NCI-H2081 treated with DMSO at 0.1 percent for 48 hours (cell line): ENCODE measurements at places on chromosomes 3 and 15.
A peak's percentile ranks its signal among the peaks of the same experiment; 100 is the strongest.

- DNase-seq = no peak
Observed at GRCh38 chr3:159953325-159954085, 35.1 kb upstream of the IL12A start.

GRCh38 chr3:81531846-81532245, 229.6 kb downstream of the GBE1 start:
- no peak for DNase-seq

DNA sequence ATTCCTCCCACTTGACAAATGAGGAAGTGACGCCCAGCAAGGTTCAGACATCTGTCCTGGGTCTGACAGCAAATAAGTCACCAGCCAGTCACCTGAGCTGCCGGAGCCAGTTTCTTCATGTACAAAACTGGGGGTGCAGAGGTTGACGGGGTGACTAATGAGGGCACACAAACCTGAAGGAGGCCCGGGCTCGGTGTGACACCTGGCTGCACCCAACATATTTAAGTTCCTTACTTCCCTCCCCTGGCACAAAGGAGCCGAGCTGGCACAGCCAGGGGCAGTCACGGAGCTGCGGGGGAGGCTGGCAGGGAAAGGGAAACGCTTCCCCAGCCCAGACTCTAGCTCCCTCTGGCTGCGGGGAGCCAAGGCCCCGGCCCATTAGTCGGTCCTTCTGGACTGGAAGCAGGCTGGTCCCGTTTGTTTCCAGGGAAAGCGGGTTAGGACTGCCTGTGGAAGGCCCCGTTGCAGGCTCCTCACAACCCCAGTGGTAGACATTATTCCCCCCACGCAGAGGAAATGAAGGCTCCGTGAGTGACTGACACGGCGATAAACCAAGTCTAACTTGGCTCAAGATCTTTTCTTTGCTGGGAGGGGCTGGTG, 2.3 kb downstream of the FBXL22 start:
- DNase-seq = peak; percentile 49

- DNase-seq = no peak
Observed at GRCh38 chr3:172679599-172679998, 31.3 kb downstream of the NCEH1 start.

DNA sequence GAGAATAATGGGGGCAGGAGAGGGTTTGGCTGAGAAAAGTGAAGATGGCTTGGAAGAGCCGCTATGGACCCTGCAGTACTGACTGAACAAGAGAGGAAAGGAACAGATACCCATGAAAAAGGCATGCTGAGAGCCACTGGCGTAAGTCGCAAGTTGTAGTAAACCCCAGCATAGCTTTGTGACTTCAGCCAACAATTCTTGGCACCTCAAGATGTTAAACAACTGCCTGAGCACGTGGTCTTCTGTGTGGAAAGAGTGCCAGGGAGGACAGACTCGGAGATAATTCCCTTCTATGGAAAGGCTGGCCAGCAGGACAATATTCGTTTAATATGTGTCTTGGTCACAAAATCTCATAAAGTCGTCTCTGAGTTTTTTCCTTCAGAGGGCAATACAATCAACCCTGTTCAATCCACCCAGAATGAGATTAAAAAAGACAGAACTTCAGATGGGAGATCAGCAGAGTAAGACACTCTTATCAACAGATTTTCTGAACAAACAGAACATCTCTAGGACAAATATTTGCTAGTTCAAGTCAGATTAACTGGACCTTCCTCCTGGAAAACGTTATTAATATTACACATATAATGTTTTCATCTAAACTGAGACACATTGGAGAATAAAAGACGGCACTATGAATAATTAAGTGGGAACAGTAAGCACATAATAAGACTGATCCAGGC, 49.2 kb downstream of the NEK10 start:
- no peak for DNase-seq

- DNase-seq = no peak
Observed at GRCh38 chr3:9179826-9180763, 69.4 kb downstream of the SRGAP3 start.

- peak; percentile 92 for DNase-seq
Observed at GRCh38 chr3:133476971-133477375, 77.1 kb downstream of the BFSP2 start.

GRCh38 chr3:10519236-10519635, 13.8 kb upstream of the ATP2B2 start:
- DNase-seq = no peak

GRCh38 chr3:58568572-58569286, 8.5 kb downstream of the FAM107A start:
- DNase-seq = peak; percentile 3

DNA sequence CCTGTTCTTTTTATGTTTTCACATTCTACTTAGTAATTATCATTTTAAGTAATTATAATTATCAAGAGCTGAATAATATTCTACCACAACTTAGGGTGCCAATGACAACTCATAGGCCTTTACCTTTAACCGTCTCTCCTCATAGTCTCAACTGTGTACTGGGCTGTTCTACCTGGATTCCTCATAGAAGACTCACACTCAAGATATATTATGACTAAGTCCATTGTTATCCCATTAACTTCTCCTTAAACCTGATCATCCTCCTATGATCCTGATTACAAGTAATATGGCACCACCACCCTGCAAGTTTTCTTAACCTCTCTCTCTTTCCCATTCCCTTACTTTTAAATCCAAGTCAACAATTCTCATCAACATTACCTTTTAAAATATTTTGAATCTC, 285.9 kb upstream of the VEPH1 start:
- DNase-seq = no peak

DNA sequence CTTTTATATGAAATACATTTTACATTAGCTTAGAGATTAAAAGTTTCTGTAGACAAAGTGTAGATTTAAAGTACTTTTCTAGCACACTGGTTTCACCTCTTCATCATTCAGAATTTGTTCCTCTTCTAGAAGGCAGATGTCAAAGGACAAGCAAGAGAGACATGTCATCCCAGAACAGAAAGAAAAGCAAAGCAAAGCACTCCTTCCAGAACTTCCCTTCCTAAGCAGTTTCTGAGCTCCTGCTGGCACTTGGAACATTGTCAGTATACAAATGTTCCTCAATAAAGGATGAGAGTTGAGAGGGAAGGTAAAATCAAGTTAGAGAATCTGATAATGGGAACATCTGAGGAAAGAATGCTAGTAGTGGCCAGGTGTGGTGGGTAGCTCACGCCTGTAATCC, 26.2 kb downstream of the TMOD3 start:
- no peak for DNase-seq

GRCh38 chr3:69749461-69749860, 10.2 kb downstream of the MITF start:
- no peak for DNase-seq

- no peak for DNase-seq
Observed at GRCh38 chr3:81910244-81910852, 148.9 kb upstream of the GBE1 start.

GRCh38 chr3:153889905-153890334, 231.3 kb upstream of the ARHGEF26 start:
- no peak for DNase-seq

DNA sequence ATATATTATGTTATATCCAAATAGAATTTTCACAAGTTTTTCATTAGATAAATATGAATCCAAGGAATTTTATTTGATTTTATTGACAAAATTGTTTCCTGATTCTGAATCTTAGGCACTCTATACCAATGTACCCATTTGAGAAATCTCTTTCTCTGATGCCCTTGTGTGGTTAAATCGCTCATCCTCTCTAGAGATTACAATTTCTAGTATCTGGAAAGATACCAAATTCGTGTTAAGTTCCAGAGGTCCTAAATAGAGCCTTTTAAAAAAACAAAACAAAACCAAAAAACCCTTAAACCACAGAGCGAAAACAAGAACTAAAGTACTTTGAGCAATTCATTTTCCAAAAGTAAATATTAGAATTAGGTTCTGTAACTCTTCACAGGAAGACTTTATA, 20.0 kb downstream of the SATB1 start:
- DNase-seq = no peak

GRCh38 chr15:81507831-81508230, 133.8 kb upstream of the TMC3 start:
- DNase-seq = no peak

- no peak for DNase-seq
Observed at GRCh38 chr3:151345859-151346258, 16.5 kb upstream of the P2RY13 start.

DNA sequence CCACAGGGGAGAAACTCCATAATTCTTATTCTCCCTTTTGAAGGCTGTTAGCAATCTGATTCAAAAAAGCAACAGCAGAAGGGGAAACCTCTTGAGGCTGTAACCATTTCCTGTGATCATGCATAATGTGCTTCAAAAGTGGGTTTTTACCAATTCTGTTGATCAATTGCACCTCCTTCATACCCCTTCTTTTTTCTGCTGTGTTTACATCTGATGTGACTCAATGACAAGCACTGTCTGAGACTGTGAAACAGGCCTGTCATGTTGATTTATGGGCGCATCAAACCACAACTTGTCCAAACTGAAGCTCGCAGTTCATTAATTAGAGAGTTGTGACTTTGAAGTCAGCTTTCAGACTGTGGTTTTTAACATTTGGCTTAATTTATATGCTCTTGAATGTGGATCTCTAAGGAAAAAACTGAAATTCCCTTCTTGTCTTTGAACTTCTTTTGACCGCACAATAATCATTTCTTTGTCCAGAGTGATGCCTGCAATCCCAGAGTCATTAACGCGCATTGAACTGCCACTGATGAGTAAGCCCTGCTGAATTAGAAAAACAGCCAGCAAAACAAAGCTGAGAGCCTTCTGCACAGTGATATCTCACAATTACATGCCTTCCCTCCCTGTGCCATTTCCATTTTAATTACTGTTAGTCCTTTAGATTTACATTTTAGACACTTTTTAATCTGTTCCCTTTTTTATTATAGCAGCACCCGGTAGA, 532.8 kb downstream of the FOXP1 start:
- DNase-seq = no peak

- no peak for DNase-seq
Observed at GRCh38 chr3:48107227-48107626, 81.0 kb downstream of the CDC25A start.

DNA sequence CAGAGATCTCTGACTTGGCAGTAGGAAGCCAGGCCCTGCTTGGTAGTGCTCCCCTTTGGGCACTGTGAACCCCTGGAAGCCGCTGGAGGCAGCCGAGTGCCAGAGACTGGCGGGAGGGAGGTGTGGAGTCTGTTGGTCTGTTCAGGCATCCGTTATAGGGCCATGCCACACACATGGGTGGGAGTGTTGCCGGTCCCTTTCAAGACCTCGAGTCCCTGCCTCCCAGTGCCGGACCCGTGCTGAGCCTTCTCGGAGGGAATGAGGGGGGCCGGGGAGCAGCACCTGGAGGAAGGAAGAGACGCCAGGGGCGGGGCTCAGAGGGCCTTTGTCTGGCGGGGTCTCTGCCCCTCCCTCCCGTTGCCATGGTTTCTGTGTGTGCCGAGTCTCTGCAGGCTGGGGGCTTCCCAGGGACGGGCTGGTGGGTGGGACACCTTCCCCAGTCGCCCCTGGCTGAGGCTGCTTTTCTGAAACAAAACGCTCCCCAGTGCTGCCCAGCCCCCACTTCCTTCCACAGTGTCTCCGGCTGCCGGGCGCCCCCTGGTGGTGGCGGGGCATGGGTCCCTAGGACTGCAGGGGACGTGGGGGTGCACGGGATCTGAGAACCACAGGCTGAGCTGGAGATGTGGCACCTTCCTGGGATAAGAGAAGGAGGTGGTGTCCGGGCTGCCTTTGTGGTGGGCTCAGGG, 10.0 kb downstream of the GNAI2 start:
- no peak for DNase-seq

- no peak for DNase-seq
Observed at GRCh38 chr15:26640601-26641000, 132.3 kb downstream of the GABRB3 start.

DNA sequence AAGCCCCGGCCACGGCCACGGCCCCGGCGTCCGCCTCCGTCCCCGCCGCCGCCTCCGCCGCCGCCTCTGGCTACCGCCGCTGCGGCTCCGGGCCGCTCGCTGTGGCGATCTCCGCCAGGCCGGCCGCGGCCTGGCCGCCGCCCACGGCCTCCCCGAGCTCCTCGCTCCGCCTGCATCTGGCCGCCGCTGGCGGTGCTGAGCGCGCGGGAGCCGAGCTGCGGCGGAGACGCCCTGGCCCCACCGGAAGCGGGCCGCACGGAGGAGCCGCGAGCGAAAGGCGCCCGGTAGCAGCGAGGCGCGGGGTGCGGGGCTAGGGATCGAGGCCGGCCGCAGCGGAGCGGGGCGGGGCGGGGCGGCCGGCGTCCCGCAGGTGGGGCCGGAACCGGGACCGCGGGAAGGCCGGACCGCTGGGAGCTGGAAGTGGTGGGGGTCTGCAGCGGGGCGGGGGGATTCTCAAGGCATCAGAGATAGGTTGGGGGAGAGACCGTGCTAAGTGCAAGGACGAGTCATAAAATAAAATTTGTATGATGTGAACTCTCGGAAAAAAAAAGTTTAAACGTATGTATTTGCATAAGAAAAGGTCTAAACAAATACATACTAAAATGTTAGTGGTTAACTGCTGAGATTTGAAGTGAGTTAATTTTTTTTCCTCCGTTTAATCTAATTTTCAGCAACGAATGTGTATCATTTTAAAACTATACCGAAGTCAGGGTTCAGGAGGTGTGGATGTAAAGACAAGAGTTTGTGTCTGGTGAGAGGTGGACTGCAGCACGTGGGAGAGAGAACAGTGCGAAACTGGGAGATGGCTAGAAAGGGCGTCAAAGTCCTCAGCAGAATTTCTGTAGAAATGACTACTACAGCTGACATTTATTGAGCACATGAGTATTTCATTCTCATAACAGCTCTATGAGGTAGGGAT, at the start of gene AVEN:
AVEN (minus strand) TSS at position 334 of the 919 bp plus-strand sequence; CDS start at position 176, 158 bp downstream.
- DNase-seq = no peak

- no peak for DNase-seq
Observed at GRCh38 chr15:71079208-71080044, 35.8 kb upstream of the THSD4 start.

DNA sequence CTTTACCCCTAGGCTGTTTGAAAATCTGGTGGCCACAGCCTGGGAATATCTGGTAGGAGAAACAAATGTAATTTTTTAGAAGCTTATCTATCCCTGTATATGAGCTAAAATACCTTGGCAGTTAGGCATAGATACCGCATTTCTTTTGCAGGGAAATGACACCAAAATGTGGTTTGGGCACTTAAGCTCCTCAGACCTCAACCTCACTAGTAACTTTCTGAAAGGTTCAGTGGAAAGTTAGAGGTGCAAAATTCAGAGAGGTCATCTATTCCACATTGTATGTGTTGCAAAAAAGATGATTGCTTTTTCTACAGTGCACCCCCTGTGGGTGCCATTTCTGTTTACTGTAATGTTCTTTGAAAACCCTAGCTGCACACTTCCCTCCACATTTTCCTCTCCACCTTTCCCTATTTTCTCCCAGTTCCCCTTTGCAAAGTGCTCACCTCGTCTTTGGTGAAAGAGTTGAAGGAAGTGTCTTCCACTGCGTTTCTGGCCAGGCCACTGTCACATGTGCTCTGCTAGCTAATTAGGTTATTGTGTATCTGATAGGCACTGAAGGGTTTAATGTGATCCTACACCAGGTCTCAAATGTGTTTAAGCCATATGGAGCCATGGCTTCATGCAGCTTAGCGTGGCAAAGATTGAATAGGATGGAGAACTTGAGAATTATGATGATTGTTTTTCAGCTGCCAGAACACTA, 1.3 kb downstream of the SACM1L start:
- peak; percentile 38 for DNase-seq
